AG10803 (cell line): ENCODE measurements at places on chromosomes 7 and 10.

DNA sequence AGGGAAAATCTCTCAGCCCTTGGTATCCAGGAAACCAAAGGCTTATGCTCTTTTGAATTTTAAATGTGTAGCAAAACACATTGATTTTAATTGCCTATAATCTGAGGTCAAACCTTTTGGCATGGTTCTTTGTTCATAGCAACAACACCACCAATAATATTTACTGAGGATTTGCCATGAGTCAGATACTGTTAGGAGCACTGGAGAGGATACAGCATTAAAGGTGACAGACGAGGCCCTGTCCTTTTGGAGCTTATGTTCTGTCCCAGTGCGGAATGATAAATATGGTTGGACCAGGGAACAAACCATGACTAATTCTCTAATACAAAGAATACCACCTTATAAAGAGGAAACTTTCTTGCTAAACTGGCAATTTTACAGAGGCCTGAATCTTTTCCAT, 176.6 kb downstream of the CTNNA3 start:
- DNase-seq, result no peak

DNA sequence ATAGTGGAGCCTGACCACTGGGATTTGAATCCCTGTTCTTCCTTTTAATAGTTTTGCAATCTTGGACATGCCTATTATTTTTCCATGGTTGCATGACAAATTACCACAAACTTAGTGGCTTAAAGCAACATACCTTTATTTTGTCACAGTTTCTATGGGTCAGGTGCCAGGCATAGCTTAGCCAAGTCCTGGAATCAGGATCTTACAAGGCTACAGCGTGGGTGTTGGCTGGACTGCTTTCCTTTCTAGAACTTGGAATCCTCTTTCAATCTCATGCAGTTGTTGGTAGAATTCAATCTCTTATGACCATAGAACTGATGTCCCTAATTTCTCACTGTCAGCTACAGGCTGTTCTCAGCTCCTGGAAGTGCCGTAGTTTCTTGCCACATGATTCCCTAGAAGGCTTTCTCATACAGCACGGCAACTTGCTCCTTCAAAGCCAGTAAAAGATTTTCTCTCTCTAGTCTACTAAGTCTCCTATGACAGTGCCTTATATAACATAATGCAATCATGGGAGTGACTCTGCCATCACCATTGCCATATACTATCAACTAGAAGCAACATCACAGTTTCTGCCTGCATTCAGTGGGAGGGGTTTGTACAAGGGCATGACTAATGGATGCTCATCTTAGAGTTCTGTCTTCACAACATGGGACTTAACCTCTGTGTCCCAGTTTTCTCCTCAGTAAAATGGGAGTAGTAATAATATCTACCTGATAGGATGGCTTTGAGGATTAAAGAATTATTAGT, 243.4 kb upstream of the FZD1 start:
- peak; percentile 15 for DNase-seq

DNA sequence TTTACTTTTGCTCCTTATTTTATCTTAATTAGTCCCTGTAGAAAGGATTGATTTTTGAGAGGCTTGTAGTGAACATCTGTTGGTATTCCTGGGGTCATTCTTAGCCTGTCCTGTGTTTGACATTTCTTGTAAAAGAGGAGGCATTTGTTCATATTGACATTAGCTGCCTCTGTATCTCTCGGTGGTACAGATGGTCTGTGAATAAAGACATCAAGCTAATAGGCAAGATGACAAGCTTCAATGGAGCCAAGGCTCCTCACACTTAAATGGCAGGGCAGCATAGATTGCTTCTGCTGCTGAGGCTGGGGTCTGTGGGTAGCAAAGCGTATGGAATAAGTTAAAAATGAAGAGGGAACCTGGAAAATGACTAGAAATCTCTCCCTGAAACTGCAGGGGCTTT, 687.6 kb downstream of the LRMDA start:
- DNase-seq, result no peak

- DNase-seq, result peak; percentile 72
Measured at GRCh38 chr10:57952741-57953140, 315.0 kb downstream of the IPMK start.

DNA sequence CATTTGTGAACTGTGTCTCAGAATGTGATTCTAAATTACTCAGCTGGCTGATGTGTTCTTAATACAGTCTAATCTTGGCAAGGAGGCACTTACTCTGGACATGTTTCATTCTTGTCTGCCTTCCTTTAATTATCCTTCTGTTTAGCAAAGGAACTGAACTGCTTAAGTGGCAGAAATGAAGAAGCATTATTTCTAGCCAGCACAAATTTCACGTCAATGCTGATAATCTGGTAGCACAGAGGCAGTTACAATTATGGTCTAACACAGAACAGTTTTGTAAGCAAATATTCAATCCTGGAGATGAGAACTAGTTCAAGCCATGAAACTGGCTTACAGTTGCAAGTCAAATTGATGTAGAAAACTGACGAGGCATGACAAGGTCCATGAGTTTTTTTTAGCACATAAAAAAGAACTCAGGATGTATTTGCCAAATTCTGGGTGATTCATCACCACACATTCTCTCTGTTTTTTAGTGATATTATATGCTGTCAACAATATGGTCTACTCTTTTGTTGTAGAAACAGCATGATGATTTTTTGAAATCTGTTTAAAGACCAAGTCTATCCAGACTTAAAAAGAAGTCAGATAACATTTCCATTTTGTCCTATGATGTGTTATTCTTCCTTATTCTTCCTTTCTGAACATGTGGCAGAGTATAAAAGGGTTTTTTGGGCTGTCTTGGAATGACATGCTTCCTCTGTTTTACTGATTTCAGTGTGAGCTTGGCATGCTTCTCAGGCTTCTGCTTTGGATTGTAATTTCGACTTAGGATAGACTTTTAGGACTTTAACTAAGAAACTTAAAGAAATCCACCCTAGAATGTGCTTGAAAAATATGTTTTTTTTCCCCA, 154.8 kb downstream of the DNAJB9 start:
- no peak for DNase-seq

DNA sequence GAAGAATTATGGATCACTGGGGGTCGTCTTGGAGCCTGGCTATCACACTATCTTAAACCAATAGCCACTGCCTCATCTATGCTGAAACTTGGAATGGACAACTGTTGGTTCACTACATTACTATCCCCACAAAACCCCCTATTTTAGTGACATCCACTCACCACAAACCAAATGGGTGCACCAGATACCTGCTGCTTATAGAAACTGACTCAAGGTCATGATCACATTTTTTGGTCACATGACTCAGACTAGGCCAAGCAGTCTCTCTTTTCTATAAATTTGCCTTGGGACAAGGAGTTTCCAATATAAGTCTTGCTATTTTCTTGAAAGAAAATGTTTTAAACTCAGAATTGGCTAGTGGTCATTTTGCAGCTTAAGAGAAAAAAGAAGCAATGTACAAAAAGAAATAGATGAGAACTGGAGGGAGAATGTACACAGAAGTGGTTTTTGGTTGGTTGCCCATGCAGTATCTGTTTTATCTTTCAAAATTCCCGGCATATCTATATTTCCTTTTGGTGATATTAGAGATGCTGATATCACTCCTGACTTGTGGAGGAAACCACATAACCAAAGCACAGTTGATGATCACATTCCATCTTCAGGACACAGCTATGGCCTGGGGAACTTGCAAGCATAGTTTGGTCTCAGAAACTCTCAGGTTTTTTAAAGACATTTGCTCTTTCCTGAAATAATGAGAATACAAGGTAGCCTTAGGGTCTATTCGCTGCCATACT, 85.2 kb upstream of the CACNA2D1 start:
- no peak for DNase-seq

- no peak for DNase-seq
Measured at GRCh38 chr7:100208911-100209408, 10.8 kb upstream of the PVRIG start.

DNA sequence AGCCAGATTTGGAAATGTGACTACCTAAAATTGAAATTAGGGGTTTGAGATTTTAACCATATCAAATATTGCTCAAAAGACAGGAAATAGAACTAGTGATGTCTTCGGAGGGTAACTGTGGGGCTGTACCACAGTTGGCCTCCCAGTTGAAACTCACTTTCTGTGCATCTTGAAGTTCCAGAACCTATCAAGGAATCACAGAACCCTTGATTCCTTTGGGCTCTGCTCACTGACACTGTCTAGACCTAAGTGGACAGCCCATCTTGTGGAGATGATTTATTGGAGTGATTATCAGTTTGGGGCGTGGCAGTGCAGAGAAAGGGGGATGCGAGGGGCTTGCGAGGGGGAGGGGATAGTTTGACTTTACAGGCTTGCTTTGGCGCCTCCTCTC, 134.2 kb upstream of the GJD4 start:
- DNase-seq, result no peak

- no peak for DNase-seq
Measured at GRCh38 chr7:128171342-128171918, 69.6 kb upstream of the LEP start.

- no peak for DNase-seq
Measured at GRCh38 chr10:80416479-80417098, 8.2 kb downstream of the PRXL2A start.

DNA sequence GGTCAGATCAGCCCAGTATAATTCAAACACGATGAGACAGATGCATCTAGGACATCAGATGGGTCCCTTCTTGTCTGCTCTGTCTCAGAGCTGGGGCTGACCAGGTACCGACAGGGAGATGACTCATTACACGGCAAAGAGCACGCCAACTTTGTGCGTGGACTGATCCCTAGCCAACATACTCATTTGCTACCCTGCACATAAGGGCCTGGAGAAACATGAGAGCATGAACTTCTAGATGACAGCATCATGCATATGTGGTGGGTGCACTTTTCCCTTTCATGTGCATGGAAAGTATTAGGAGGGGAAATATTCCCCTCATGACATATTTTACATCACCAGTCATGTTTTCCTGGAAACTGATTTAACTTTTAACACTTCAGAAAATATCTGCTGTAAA, 35.1 kb upstream of the NPVF start:
- peak; percentile 4 for DNase-seq

GRCh38 chr10:10418387-10418786, 599.3 kb upstream of the CELF2 start:
- no peak for DNase-seq

DNA sequence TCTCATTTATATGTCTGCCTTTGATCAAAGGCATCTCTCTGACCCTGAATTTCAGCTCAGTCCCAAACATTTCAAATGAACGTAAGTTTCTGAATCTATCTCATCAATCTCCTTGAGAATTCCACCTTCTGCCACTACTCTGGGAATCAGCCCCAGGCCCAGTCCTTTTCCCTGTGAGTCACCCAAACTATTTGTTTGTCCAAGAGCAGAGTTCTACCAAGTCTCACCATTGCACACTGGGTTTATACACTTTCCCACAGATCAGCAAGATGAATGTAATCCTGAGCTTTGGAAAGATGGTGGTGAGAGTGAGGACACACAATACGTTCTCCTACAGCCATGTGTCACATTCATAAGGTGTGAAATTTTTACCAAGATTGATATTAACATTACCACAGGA, 251.3 kb upstream of the VWC2 start:
- no peak for DNase-seq

- DNase-seq, result no peak
Measured at GRCh38 chr7:145633513-145633912, 483.1 kb upstream of the CNTNAP2 start.

GRCh38 chr7:129197771-129198170, 9.3 kb downstream of the SMO start:
- no peak for DNase-seq

GRCh38 chr10:99057936-99058690, 177.5 kb downstream of the HPSE2 start:
- no peak for DNase-seq

GRCh38 chr7:68833422-68833821, 764.9 kb upstream of the AUTS2 start:
- no peak for DNase-seq

DNA sequence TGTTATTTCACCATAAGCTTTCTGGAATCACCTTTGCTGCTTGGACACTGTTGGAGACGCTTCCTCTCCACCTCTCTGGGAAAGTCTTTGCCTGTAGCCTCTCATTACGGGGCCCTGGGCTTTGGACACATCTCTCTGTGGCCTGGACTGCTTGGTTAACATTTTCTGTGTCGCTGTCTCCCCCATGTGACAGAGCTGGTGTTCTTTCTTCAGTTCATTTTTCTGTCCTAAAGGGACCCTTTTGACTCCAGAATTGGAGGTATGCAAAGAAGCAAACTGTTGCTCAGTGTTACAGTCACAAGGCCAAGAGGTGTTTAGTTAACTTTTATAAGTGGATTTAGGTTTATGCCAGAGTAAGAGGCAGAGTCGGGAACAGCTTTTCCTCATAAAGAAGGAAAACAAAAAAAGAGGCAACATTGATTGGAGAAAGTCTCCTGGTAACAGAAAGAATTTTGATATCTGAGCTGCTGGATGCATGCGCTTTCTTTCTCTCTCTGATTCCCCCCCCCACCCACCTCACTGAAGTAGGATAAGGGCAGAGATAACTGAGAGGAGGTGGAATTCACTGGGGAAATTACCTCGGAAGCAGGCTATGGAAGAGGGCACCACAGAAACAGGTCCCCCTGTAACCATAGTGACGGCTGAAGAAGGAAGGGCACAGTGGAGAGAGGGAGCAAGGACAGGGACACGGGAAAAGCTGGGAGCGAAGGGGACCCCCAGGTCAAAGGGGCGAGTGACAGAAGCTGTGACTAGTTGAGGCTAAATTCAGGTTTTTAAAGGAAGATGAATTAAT, 57.8 kb downstream of the LGI1 start:
- DNase-seq, result no peak

- peak; percentile 68 for DNase-seq
Measured at GRCh38 chr10:114714281-114714741, 56.2 kb upstream of the ABLIM1 start.

DNA sequence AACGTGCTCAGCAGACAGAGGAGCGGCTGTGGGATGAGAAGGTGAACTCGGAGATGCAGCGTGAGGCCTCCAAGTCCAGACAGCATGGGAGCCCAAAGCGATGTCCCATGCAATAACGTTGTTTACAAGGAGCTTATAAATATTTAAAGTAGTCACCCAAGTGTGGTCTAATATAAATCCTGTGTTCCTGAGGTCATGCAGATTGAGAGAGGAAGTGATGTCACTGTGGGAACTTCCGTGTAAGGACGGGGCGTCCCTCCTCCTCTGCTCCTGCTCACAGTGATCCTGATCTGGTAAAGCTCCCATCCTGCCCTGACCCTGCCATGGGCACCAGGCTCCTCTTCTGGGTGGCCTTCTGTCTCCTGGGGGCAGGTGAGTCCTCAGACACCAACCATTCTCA, 94.7 kb upstream of the PRSS58 start:
- no peak for DNase-seq

GRCh38 chr10:43402880-43403452, 6.0 kb downstream of the HNRNPF start:
- DNase-seq, result no peak

DNA sequence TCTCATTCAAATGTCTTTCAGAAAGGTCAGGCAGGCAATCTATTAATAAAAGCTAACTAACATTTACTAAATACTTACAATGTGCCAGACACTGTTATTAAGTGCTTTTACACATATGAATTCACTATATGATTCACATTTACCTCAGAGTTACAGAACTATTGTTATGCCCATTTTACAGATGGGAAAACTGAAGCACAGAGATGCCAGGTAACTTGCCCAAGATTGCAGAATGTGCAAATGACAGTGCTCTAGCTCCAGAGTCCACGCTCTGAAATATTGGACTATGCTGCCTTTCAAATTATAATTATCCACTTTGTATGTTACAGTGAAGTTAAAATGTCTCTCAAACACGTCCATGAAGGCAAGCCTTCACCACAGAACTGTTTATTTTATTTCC, 22.0 kb downstream of the UPF2 start:
- DNase-seq, result no peak
